Common myeloid progenitor, CD34-positive (primary cell): ENCODE measurements at places on chromosomes 12 and 14.

- no peak for DNase-seq
Observed at GRCh38 chr14:92755495-92755894, 7.1 kb upstream of the LGMN start.

- no peak for DNase-seq
Observed at GRCh38 chr14:88198446-88198845, 124.6 kb downstream of the KCNK10 start.

GRCh38 chr14:106657460-106657859, 1131.1 kb downstream of the TMEM121 start:
- DNase-seq, result no peak

- DNase-seq, result no peak
Observed at GRCh38 chr14:96084796-96085195, 45.6 kb downstream of the C14orf132 start.

DNA sequence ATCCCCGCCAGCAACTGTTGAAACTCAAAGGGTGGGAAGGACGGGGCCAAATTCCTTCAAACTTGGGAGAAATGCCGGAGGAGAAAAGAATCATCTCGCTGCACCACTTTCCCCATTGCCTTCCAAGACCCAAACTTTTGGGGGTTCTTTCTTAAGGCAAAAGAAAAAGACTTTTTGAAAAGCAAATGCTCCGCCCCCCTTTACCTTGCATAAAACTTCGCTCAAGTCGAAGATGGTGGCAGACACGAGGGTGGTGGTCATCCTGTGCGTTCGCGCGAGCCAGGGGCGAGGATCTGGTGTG, 239 bp downstream of the ZFP36L1 start:
- DNase-seq, result no peak

DNA sequence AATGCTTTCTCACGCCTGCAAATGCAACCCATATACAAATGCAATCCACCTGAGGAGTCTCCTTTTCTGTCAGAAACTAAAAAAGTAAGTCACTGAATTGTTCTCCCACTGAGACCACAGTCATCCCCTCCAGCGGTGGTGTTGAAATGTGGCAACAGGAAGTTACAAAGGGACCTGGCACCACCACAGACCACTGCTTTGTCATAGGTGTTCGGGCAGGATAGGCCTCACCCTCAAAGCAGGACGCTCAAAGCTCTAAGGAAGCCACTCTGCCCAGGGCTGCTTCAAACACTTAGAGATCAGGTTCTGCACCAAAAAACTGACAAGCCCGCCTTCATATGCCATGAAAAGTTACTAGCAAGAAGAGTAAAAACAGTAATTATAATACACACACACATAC, 11.3 kb downstream of the PHLDA1 start:
- DNase-seq, result peak; percentile 86

DNA sequence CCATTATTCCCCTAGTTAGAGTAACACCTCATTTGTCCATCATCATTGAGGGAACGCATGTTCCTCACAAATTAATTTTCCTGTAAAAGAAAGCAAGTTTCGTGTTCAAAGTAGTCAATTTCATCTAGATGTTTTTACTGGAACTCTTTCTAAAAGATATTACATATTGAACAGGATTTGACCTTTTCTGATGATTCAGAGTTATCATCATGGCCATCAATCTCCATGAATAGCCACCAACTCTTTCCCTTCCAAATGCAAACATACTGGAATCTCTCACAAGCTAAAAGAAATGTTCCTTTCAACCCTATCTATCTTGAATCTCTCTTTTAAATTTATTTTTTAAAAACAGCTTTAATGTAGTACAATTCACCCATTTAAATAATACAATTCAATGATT, 263.1 kb upstream of the FAR2 start:
- DNase-seq, result no peak

DNA sequence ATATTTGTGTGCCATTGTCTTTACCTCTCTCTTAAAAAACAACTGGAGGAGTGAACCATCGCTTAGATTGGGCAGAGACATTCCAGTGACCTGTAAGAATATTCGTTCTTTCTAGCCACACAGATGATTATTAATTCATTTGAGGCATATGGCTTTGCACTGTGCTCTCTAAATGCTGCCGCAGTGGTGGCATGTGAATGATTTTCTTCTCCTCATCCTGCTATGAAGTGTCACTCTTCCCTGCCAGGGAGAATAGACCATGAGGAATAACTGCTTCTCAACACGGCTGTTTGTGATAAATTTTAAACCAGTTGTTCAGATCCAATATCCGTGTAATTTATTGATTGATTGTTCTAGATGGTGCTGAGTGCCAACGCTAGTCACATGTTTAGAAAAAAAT, 225.3 kb downstream of the CNTN1 start:
- DNase-seq, result no peak

DNA sequence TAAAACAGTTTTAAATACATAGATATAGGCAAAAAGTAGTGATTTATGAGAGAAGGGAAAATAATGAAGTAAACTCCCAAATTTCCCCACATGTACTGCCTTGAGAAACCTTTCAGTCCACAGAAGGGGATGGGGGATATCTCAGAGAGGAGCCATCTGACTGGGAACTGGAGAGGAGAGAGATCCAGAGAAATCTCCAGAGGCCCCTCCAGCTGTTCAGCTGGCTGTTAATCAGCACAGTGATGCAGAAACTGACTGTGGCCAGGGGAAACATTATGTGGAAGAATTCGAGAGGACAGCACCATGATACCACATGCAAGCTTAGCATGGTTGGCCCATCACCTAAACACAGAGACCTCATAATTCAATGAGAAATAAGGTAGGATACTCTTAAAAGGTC, 1165.9 kb upstream of the TMEM132C start:
- no peak for DNase-seq

- DNase-seq, result no peak
Observed at GRCh38 chr12:53187145-53187899, 6.6 kb upstream of the CSAD start.

DNA sequence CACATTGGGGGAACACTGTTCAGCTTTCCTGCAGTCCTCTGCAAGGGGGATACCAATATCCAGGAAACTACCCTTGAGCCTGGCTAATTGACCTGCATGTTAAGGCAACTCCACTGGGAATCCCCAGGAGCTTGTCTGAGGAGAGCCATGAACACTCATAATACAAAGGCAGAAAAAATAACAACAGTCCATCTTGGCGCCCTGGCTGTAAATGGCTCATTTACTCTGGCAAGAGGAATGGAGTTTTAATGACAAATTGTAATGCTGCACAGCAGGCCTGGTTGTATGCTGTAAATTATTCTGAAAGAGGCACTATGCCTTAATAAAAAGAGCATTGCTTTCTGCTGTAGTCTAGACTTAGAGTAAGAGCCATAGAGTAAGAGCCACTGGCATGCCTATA, 58.3 kb downstream of the SLC8A3 start:
- DNase-seq, result no peak

DNA sequence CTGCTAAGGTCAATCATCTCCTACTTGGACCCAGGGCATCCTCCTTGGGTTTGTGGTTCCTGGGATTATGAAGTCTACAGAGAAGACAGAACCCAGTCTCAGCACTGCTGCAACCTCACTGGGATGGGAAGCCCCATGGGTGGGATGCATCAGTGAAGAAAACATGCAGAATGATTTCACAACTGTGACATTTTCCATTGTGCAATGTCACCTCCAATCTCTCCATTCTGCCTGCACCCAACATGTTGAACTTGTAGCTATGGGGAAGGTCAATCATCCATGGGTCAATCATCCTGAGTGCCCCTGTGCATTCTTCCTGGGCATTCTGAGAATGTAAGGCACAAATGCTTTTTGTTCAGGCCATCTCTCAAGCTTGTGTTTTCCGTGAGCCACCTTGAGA, 1004.4 kb upstream of the TMEM132C start:
- DNase-seq, result no peak

DNA sequence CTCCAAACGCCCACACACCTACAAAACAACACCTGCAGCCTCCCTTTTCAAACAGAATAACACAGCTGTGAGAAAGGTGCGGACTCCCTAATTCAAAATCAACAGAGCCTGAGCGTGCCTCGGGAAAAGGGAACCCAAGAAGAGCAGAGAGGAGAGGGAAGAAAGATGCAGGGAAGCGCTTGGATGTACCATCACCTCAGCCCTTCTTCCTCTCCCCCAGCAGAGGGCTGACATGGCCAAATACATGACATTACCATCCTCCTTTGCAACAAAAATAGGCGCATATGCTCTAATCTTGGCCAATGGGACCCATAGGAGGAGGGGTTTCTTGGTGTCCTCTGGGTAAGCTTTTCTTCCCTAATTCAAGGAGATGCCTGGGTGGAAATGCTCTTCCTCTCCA, 78.0 kb downstream of the CPSF2 start:
- DNase-seq, result no peak

DNA sequence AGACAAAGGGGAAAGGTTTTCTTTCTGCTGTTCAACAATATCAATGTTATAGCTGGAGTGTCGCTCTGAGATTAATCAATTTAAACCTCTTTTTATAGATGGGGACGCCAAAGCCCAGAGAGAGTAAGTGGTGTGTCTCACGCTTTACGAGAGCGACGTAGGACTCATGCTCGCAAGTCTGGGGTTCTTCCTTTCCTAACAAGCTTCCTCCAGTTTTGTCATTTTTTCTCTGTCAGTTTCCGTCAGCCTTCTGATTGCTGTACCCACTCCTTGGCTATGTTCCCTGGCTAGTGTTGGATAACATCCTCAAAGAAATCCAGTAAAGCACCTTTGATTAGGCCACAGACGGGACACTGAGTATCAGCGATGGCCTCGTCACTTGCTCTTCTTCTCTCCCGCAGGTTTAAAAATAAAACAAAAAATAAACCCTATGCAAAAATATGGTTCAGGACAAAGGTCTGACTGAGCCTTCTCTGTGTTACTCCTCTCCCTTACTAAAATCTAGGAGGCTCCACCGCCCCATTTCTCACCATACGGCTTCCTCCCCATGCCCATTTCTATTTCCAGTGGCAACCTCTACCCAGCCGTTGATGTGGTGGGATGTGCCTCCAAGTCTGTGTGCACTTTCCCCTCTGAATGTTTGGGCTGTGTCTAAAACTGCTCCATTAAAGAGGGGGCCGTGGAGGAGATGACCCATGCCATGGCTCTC, 172.7 kb upstream of the PARP11 start:
- DNase-seq, result no peak

- DNase-seq, result peak; percentile 91
Observed at GRCh38 chr12:116916714-116917114, 6.0 kb downstream of the FBXW8 start.

DNA sequence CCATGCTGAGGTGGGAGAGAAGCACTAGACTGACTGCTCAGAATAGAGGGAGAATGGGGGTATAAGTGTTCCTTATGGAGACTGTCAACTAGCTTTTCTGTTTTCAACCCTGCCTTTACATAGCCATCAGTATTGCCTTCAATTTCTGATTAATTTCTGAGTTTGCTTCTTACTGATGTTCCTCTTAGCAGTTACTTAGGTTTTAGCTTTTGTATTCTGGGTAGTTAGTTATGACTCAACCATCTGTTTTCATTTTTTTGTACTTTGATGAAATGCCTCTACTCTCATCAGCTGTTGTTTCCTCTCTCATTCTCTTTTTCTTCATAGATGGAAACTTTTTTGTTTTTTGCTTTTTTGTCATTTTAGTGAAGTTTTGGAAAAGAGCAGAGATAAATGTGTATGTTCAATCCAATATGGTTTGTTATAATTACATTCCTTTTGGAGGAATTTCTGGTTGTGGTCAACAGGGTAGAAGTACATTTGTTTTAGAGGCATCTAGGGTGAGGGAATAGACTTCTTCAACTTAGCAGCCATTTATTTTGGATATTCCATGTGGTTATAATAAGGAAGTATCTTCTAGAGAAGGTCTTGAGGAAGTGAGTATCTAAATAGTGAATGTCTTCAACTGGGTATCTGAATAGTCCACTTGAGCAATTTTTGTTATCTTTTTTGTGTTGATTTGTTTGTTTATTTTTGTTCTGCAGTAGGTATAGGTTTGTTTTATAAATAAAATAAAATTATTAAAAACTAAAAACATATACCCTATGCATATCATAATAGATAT, 29.6 kb downstream of the PMCH start:
- no peak for DNase-seq

- no peak for DNase-seq
Observed at GRCh38 chr14:98109326-98109725, 1162.7 kb downstream of the BCL11B start.

- DNase-seq, result no peak
Observed at GRCh38 chr14:76782115-76782884, 21.0 kb downstream of the VASH1 start.

GRCh38 chr14:32820181-32820580, 118.5 kb upstream of the NPAS3 start:
- DNase-seq, result no peak

DNA sequence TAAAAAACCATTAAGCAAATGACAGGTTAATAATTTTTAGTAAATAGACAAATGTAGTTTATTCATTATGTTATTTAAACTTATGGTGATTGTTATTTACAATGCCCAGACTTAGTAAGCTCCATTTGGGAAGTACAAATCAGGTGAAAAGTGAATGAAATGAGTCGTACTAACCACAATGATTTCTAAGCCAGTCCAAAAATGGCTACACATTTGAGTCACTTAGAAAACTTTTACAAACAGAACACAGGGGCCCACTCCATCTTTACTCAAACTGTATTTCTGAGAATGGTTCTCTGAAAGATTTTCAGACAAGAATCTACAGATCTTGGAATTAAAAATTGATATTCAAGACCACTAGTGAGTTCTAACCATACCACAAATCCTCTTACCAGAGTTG, 653.3 kb upstream of the MIS18BP1 start:
- no peak for DNase-seq

DNA sequence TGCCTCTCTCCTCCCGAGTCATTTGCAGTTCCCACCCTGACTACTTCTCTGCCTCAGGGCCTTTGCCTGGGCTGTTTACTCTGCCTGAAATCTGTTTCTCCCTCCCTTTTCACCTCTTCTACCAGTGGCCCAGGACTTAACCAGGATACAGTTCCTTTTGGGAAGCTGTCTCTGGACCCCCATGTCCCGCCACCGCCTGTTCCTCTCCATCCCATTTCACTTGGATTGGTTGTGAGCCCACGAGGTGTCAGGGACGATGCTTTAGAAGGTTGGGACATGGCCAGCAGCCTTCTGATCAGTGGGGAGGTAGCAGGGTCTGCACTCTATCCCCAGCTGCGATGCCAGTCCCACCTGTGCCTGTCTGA, 51.8 kb downstream of the FAM222A start:
- no peak for DNase-seq

DNA sequence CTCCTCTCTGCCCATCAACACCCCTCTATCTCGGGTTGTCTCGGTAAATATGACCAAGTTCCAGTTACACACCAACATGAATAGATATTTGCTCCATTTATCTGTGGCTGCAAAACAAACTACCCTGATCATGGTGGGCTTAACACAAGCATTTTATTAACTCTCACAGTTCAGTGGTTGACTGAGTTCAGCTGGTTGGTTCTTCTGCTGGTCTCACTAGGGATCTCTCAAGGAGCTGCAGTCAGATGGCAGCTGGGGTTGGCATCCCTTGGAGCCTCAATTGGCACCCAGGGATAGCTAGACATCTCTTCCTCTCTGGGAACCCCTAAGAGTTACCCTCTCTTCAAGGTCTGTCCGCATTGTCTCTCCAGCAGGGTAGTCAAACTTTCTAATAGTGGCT, 25.4 kb downstream of the P2RX7 start:
- no peak for DNase-seq
